ENCODE measurements at places on chromosomes 11 and 22. TPM values are rescaled to one million over a fixed set of nuclear protein-coding genes. Genes with fewer than 3 reads are reported as not detected.

- no peak for DNase-seq
Measured at GRCh38 chr11:77081381-77081851, 14.6 kb downstream of the CAPN5 start.

- DNase-seq = no peak
Measured at GRCh38 chr11:57134284-57134683, 47.5 kb upstream of the LRRC55 start.

DNA sequence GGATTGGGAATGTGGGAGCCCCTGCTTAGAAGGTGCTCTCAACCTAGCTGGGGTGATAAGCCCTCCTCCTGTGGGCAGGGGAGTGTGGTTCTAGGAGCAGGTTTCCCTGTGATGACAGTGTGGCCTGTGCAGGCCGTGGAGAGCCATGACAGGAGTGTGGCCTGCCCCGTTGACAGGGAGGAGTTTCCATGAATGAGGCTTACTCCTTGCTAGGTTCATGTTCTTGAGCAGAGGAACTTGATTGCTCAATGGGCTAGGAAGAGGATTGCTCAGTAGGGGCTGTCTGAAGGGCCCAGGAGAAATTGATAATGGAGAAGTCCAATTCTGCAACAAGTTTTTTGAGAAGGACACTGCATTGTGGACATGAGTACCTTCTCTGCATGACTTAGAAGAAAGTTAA lies 92.0 kb downstream of the PPP6R3 start:
- no peak for DNase-seq

Gene HTR3A
- total RNA-seq = not detected
